ENCODE measurements at places on chromosomes 3 and 15.

DNA sequence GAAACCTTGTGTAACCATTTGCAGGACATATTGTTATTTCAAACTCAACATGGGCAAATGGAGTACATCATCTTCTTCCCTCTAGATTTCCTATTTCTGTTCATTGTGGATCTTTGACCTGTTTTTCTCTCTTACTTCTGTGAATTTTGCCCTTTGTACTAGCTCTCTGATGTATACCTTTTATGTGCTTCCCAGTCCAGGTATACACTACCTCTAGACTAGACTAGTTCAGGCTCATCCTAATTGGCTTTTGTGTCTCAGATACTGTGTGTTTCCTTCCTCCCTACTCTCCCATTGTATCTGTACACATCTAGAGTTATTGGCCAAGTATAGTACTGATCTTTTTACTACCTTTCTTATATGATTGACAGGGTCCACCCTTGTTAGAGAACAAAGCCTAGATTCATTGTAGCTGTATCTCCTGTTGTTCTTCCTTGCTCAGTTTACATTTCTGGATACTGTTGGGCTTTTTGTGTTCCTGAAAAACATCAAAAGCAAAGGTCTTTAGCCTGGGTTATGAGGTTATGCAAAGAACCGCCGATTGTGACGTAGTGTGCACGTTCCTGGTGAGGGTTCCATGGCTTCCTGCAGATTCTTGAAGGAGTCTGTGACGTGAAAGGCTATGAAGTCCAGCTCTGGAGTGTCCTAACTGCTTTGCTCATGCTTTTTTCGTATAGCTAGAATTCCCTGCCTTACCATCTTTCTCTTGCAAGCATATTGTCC lies 167.4 kb downstream of the KLHL25 start:
- no peak for DNase-seq

DNA sequence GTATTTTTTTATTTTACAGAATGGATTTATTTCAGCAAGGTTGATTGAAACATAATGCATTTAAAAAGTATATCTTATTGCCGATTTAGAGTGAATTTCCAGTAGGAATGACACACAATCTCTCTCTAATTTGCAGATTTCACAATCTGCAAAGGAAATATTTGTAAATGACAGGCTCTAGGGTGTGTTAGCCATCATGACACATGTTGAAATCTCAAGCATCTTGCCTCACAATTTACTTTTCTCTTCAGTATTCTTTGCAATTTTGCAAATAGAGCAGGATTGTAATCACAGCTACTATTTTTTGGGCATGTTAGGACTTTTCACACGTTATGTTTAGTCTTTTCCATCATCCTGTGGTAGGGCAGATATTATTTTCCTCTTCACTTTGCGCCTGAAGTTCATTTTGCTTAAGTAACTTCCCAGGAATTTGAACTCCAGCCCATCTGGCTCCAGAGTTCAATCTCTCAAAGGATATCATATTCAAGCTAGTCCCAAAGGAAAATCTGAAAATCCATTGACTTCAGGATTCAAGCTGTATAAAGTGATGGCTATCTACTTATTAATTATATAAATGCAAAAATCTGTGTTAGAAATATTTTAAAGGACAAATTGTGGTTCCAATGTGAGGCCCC lies 55.4 kb downstream of the ATP13A4 start:
- no peak for DNase-seq

DNA sequence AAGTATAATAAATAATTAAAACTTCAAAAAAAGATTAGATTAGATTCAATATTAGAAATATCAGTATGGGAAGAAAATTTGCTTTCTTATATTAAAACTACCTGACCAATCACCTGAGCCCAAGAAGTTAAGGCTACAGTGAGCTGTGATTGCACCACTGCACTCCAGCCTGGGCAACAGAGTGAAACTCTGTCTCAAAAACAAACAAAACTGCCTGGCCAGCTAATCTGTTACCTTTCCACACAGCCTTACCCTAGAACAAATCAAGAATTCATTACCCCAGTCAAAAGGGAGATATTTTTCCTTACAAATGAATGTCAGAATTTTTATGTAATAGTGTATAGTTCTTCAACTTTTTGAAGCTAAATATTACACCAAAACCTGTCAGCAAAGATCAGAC lies 117.0 kb upstream of the MANF start:
- no peak for DNase-seq

GRCh38 chr3:166897811-166898210 lies 482.3 kb downstream of the ZBBX start:
- DNase-seq: no peak

GRCh38 chr3:145649368-145649887 lies 511.6 kb downstream of the PLOD2 start:
- DNase-seq: no peak

DNA sequence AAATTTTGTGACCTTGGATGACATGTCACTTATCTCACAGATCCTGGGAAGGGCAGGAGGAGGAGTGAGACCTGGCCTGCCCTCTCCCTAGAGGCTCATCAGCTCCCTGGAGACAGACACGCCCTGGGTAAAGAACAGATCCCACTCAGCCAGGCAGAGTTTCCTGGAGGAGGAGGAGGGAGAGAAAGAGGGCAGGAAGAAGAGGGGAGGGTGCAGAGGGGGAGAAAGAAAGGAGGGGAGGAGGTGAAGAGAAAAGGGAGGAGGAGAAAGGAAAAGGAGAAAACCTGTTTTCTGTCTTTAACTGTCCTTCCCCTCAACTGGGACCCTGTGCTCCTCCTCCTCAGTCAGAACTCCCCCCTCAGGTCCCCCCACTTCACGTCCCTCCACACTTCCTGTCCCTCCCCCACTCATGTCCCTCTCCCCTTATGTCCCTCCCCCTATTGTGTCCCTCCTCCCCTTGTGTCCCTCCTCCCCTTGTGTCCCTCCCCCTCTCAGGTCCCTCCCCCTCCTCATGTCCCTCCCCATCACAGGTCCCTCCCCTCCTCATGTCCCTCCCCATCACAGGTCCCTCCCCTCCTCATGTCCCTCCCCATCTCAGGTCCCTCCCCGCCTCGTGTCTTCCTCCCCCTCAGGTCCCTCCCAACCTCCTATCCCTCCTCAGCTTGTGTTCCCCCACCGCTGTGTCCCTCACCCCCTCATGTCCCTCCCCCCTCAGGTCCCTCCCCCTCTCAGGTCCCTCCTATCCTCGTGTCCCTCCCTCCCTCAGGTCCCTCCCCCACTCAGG lies 52.3 kb upstream of the CGNL1 start:
- no peak for DNase-seq

DNA sequence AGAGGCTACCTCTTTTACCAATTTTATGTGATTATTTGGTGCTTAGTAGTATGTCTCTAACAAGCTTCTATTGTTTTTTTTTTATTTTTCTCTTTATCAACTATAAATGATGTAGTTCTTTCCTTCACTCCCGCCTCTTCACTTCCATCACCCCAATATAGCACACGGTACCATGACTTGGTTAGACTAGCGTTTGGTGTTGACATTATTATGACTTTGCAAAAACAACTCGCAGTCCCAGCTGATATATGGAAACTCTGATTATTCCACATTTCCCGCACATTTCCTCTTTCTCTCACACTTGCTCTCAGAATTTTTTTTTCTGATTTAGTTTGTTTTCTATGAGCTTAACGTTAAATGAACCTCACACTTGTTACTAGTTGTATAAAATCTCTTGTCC lies 162.2 kb downstream of the GREM1 start:
- no peak for DNase-seq

GRCh38 chr3:24519368-24520100 lies 24.9 kb upstream of the THRB start:
- DNase-seq: no peak

DNA sequence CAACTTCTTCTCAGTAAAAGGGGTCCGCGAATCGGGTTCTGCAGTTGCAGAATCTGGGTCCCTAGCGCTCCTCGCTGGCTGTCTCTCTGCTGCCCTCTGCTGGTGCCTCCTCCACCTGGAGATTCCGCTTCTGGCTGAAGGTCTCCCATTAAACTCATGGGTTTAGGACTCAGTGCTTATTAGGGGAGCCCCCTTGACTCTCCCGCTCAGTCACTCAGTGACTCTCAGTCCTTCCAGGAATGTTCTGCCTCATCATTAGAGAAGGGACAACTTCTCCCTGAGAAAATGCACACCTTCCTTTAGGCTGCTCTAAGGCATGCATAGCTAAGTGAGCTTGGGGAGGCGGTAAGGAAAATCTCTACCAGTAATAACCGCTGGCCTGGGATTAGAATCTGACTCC lies 7.1 kb downstream of the CPN2 start:
- peak; percentile 56 for DNase-seq

DNA sequence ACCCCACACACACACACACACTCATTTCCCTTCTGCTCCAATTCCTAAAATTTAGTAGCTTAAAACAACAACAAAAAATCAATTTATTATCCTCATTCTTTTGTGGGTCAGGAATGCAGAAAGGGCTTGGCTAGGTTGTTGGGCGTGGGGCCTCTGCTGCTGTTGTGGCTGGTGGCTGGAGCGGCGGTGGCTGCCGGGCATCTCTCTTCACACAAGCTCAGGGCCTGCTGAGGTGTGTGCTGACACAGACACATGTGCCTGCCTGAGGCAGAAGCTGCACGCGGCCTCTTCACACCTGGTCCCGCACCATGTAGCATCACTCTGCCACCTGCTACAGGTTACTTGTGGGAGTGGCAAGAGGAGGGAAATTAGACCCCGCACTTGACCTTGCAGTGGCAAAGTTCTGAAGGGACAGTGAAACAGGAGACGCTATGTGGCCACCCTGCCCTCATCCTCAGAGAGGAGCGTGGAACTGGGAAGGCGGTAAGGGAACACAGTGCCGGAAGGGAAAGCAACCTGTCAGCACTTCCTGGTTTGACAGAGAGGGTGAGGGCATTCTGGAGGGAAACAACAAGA lies 64.0 kb upstream of the PRR20G start:
- no peak for DNase-seq

- no peak for DNase-seq
These were observed 7.8 kb downstream of the TMEM43 start for GRCh38 chr3:14132689-14133088.

DNA sequence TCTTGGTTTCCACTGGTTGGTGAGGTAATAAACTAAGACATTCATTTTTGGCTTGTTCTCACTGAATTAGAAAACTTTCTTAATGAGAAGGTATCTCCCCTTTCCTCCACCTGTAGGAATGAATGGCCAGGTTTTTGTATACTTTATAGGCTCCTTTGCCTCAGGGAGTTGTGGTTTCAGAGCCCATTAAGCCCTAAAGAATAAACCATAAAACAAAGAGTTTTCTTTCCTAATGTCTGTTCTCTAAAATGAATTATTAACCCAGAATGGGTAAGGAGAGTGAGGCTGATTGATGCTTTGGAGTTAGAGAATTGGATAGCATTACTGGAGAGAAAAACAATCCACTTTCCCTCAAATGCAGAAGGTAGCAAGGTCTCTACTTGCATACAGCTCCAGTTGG lies 67.6 kb downstream of the TIGIT start:
- no peak for DNase-seq

DNA sequence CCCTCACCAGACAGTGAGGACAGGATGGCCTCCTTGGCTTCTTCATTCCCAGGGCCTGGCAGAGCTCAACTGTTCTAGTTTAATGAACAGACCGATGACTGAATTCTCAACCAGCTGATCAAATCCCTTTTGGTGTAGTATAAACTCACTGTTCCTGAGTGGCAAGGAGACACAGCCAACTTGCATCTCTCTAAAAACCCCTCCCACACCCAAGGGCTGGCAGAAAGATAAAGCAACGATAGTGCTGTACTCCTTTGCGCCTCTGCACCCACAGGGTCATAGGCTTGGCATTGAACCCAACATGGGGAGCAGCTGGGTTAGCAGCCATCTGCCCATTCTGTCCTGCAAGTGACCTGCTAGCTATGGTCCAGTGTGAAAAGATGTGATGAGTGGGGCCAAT lies 103.2 kb downstream of the RYK start:
- no peak for DNase-seq

DNA sequence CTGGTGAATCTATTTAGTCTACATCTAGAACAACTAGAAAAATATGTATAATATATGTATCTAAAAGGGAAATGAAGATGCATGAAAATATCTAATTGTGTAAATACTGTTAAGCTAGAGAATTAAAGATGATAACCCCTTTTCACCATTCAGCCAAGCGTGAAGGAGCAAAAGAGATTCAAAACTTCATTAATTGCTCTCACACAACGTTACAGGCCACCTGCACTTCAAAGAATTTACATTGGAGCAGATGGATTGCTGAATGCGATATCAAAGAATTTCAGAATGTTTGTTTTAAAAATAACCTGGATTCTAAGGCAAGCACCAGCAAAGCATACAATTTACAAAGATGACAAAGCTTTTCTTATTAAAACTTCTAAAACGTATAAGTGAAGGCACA lies 243.2 kb downstream of the ROBO2 start:
- no peak for DNase-seq

GRCh38 chr3:26839001-26839400 lies 216.4 kb downstream of the LRRC3B start:
- no peak for DNase-seq

DNA sequence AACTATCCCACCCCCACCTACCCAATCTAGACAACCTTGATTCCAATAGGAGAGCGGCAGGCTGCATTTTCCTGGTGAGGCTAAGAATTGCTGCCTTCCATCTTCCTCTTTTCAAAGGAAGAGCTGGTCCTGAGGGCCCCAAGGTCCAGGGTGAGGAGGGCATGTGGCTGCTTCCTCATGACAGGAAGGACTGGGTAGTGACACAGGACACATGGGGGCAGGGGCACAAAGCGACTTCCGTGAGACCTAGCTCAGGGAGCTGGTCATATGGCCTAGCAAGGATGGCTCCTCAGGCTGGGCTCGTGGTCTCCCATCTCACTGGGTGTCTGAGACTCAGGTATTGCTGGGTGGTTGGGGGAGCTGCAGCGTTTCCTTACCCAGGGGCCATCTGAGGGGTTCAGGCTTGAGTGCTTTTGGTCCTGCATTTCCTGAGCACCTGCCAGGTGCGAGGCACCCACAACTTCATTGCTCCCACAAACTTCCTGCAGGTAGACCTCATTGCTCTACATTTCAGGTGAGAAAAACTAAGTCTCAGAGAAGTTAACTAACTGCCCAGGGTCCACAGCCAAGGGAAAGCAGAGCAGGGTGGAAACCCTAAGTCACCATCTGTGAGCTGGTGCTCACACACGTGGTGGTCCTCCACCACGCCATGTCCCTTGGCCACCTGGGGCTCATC lies 160.0 kb upstream of the TLE3 start:
- DNase-seq: no peak

DNA sequence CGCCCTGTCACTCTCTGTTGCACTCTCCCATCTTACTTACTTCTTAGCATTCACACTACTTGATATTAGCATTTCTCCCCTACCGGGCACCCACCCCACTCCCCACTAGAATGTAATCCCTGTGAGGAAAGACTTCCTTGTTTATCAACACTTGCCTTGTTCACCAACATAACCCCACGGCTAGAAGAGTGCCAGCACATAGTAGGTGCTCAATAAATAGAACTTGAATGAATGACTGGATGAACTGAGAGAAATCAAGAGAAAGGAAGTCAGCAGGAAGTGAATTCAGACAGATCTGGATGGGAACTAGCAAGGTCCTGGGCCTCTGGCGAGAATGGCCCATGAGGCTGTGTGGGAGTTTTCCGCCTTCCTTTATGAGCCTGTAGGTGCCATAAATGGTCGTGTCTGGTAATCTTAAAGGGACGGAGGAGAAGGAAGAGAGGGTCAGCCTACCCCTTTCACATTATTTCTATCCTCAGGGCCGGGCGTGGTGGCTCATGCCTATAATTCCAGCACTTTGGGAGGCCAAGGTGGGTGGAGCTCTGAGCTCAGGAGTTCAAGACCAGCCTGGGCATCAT lies 42.4 kb upstream of the HERC1 start:
- no peak for DNase-seq
